ENCODE measurements at places on chromosomes 13 and 19. TPM values are rescaled to one million over a fixed set of nuclear protein-coding genes. Genes with fewer than 3 reads are reported as not detected.
A peak's percentile ranks its signal among the peaks of the same experiment; 100 is the strongest.

- H3K4me1 ChIP-seq = peaks cover 14% of the 10 kb centered on the region
- no peaks in the 10 kb centered on the region for H3K36me3 ChIP-seq
- no peaks in the 10 kb centered on the region for H3K27me3 ChIP-seq
- no peak overlapping the region for H3K4me3 ChIP-seq
These were observed 16.1 kb upstream of the SACS start for GRCh38 chr13:23449398-23450162.

GRCh38 chr19:41928754-41929535, 696 bp upstream of the ERFL start:
- H3K27ac ChIP-seq = no peak overlapping the region
- no peak for DNase-seq
- H3K4me3 ChIP-seq = peak overlapping the region; percentile 26
- peaks cover 96% of the 10 kb centered on the region for H3K27me3 ChIP-seq

- no peak overlapping the region for H3K4me3 ChIP-seq
- no peak for DNase-seq
- H3K4me1 ChIP-seq = no peaks in the 10 kb centered on the region
- no peaks in the 10 kb centered on the region for H3K36me3 ChIP-seq
- no peaks in the 10 kb centered on the region for H3K27me3 ChIP-seq
- no peak overlapping the region for H3K27ac ChIP-seq
These were observed 13.0 kb downstream of the NUDT15 start for GRCh38 chr13:48050550-48050949.

The SHFL gene
- total RNA-seq = 3.0 TPM

DNA sequence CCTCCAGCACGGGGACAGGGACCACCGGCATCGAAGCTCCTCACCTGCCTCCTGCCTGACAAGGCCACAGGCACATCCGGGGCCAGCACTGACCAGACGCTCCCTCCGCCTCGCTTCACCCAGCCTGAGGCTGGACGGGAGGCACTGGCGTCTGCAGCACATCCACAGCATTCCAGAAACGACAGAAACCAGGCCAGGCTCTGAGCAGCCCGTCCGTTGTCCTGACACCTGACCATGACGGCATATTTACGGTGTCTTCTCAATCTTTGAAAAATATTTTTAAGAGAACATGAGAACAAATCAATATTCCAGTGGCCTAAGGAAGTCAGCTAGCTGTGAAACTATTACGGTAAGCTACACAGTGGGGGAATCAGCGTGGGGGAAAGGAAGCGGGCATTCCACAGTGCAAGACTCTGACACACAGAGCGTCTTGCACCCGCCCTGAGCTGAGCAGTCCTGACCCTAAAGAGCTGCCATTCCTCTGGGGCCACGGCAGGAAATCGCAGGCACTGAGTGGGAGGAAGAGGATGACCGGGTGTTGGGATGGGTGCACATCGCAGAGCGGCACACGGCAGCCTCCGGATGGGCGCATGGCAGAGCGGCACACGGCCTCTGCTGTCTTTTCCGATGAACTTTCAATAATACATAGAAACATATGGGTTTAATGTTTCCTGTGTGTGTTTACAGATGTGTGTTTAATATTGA, 26.8 kb downstream of the RASA3 start:
- no peak overlapping the region for H3K4me3 ChIP-seq
- DNase-seq = peak; percentile 12
- peak overlapping the region; percentile 28 for H3K27ac ChIP-seq
- no peaks in the 10 kb centered on the region for H3K27me3 ChIP-seq
- no peaks in the 10 kb centered on the region for H3K36me3 ChIP-seq

DNA sequence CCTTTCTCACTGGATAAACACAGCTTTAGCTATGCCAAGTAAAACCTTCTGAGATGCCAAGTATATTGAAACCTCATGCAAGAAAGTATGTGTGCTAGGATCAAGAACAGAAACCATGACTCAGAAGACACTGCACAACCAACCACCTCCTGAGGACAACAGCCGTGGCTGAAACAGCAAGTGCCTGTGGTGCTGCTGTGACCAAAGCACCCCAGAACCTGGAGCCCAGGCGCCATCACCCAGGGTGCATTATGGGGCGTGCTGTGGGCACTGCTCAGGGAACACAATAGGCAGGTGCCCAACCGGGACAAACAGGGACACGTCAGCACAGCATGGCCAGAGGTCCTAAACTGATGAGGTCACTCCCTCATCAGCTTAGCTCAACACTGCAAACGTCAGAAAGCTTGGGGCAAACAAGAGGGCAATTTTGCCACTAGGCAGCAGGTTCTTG, 101.3 kb upstream of the SLC15A1 start:
- H3K36me3 ChIP-seq = no peaks in the 10 kb centered on the region
- peak overlapping the region; percentile 50 for H3K27ac ChIP-seq
- H3K4me1 ChIP-seq = peaks cover 35% of the 10 kb centered on the region
- peak; percentile 14 for DNase-seq
- no peak overlapping the region for H3K4me3 ChIP-seq

DNA sequence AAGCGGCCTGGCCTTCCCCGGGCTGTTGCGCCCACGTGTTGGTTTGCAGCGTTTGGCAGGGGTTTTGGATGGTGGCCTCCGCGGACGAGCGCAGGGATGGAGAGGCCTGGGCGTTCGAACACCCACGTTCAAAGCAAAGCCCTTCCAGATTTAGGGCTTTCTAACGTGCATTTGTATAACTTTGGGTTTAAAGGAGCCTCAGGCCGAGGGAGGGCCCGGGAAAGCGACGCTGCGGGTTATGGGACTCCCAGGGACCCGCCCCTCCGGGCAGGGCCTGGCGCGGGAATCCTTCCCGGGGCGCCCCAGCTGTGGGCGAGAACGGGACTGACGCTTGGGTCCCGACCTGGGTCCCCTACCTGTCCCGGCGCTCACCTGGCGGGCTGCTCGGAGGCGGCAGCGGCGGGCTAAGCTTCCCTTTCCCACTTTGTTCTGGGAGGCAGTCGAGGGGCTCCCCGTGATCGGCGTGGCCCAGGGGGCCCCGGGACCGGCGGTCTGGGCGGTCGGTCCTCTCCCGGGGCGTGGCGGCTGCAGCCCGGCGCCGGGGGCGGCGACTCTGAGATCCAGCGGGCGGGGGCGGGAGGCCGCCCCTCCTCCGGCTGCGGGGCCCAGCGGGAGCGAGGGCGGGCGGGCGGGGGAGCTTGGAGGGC, at the start of gene FBXO17:
TSS of gene FBXO17 (minus strand) at position 529 of the 647 bp plus-strand sequence. CDS start 25,423 bp downstream, outside the sequence.
- no peaks in the 10 kb centered on the region for H3K36me3 ChIP-seq
- peak within 1 kb of the TSS; percentile 66 for H3K27ac ChIP-seq
- no peak for DNase-seq
- peak within 1 kb of the TSS; percentile 48 for H3K4me3 ChIP-seq

- no peaks in the 10 kb centered on the region for H3K27me3 ChIP-seq
- no peaks in the 10 kb centered on the region for H3K4me1 ChIP-seq
- no peak for DNase-seq
- no peaks in the 10 kb centered on the region for H3K36me3 ChIP-seq
These were observed 145.5 kb upstream of the MAB21L1 start for GRCh38 chr13:35621989-35622388.

GRCh38 chr13:29260684-29261083, 334.8 kb downstream of the SLC7A1 start:
- no peak for DNase-seq
- H3K27me3 ChIP-seq = no peaks in the 10 kb centered on the region
- no peak overlapping the region for H3K4me3 ChIP-seq
- H3K4me1 ChIP-seq = no peaks in the 10 kb centered on the region
- H3K36me3 ChIP-seq = no peaks in the 10 kb centered on the region

The TMPRSS9 gene
- total RNA-seq = not detected

GRCh38 chr19:46976845-46977320, 42.8 kb upstream of the NPAS1 start:
- no peaks in the 10 kb centered on the region for H3K27me3 ChIP-seq
- DNase-seq = peak; percentile 78
- H3K27ac ChIP-seq = peak overlapping the region; percentile 90

GRCh38 chr13:38429916-38430315, 80.3 kb downstream of the UFM1 start:
- H3K36me3 ChIP-seq = no peaks in the 10 kb centered on the region
- H3K4me3 ChIP-seq = no peak overlapping the region
- H3K4me1 ChIP-seq = no peaks in the 10 kb centered on the region
- no peak overlapping the region for H3K27ac ChIP-seq
- H3K27me3 ChIP-seq = no peaks in the 10 kb centered on the region
- no peak for DNase-seq

- H3K4me3 ChIP-seq = no peak overlapping the region
- no peak overlapping the region for H3K27ac ChIP-seq
- DNase-seq = peak; percentile 17
- peaks cover 12% of the 10 kb centered on the region for H3K27me3 ChIP-seq
- no peaks in the 10 kb centered on the region for H3K36me3 ChIP-seq
These were observed 4.6 kb upstream of the SIGLEC10 start for GRCh38 chr19:51422053-51422448.

GRCh38 chr13:26323764-26324163, 69.8 kb downstream of the CDK8 start:
- H3K4me1 ChIP-seq = peaks cover 66% of the 10 kb centered on the region
- H3K36me3 ChIP-seq = no peaks in the 10 kb centered on the region
- DNase-seq = no peak
- H3K27ac ChIP-seq = peak overlapping the region; percentile 77
- no peak overlapping the region for H3K4me3 ChIP-seq

- H3K4me1 ChIP-seq = no peaks in the 10 kb centered on the region
- H3K36me3 ChIP-seq = no peaks in the 10 kb centered on the region
- H3K27me3 ChIP-seq = no peaks in the 10 kb centered on the region
- H3K27ac ChIP-seq = no peak overlapping the region
- DNase-seq = no peak
These were observed 2.8 kb upstream of the PNMA8A start for GRCh38 chr19:46474211-46474610.

DNA sequence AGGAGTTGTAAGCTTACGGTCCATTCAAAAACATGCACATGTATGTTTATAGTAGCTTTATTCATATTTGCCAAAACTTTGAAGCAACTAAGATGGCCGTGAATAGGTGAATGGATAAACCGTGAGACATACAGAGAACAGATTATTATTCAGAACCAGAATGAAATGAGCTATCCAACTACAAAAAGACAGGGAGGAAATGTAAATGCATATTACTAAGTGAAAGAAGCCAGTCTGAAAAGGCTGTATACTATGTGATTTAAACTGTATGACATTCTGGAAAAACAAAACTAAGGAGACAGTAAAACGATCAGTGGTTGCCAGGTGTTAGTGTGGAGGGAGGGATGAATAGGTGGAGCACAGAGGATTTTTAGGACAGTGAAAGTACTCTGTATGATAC, 19.9 kb downstream of the NDFIP2 start:
- H3K27me3 ChIP-seq = no peaks in the 10 kb centered on the region
- peaks cover 17% of the 10 kb centered on the region for H3K4me1 ChIP-seq
- no peaks in the 10 kb centered on the region for H3K36me3 ChIP-seq
- H3K27ac ChIP-seq = no peak overlapping the region
- DNase-seq = no peak

The WBP4 gene
- 22.2 TPM for total RNA-seq

DNA sequence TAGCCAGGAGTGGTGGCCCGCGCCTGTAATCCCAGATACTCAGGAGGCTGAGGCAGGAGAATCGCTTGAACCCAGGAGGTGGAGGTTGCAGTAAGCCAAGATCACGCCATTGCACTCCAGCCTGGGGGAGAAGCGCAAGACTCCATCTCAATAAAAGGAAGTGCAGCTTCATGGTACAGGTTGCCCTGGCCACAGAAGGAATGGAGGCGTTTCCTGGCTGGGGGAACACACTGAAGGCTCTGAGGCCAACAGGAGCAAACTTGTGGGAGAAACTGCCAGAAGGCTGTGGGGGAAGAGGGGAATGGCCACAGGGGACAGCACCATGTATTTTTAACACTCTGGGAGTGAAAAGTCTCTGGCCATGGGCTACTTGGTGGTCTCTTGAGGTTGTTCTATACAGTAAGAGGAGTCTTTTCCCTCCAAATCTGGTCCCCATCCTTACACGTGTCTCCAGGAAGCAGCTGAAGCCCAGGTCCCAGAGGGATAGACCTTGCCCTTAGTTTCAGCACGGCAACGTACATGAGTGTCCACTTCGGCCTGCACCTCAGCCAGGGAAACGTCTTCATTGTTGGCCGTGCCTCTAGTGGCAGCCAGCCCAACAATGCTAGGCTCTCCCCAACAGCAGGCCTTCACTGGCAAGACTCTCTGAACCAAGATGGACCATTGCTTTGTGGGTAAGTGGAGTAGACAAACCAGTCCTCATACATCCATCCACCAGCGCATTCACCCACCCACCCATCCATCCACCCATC, 7.4 kb downstream of the MICOS13 start:
- DNase-seq = no peak
- peaks cover 22% of the 10 kb centered on the region for H3K36me3 ChIP-seq
- H3K4me3 ChIP-seq = no peak overlapping the region
- H3K4me1 ChIP-seq = peaks cover 8% of the 10 kb centered on the region

The TUBA3C gene
- total RNA-seq = not detected

DNA sequence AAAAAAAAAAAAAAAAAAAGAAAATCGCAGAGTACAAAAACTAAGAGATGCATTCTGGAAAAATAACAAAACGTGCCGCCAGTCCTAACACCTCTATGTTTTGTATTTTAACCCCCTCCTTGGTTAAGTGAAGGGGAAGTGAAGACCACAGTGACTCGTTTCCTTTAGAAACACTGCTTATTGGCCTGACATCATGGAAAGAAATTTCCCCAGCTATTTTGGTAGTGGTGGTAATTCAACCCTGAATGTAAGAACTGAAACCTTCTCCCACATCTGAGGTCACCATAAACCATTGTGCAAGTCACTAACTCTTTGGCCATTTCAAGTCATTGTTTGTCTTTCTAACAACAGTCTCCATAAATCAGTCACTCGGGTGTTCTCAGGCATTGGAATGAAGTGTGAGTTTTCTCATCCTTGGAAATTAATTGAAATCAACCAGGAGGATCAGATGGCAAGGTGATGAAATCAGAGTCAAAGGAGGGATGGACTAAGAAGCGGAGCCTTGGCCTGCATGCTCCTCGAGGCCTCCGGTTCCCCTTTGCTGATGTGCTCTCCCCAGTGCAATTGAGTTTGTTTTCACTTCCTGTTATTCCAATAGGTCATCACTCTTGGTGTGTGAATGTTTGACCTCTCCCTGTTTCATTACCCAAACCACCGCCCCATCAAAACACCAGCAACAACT, 443.9 kb downstream of the FGF9 start:
- H3K4me1 ChIP-seq = no peaks in the 10 kb centered on the region
- no peak overlapping the region for H3K4me3 ChIP-seq
- H3K36me3 ChIP-seq = no peaks in the 10 kb centered on the region
- no peak for DNase-seq
